ENCODE measurements at places on chromosomes 1 and 21. TPM values are rescaled to one million over a fixed set of nuclear protein-coding genes. Genes with fewer than 3 reads are reported as not detected.

DNA sequence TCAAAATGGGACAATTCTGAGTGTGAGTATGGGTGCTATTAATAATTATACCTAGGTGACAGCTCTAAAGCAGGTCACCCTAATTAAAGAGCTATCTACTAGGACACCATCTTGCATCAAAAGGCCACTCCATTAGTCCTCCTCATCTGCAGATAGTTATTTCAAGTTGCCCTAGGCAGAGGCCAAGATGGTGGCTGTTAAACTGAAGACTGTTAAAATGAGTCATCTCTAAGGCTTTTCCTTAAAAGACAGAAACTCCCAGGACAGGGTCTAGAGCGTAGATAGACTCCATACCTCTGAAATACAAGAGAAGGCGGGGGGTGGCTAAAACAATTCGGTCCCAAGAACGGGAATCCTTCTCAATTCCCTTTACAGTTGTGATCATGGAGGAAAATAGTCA lies 4.5 kb upstream of the ZNF697 start:
- no peak for DNase-seq

The TPTE gene
- total RNA-seq: not detected

GRCh38 chr1:219324629-219325367 lies 151.1 kb downstream of the LYPLAL1 start:
- no peak for DNase-seq

The S100A7A gene
- total RNA-seq: not detected

GRCh38 chr1:216173376-216173995 lies 249.8 kb downstream of the USH2A start:
- no peak for DNase-seq

The HPDL gene
- total RNA-seq: 134 TPM

DNA sequence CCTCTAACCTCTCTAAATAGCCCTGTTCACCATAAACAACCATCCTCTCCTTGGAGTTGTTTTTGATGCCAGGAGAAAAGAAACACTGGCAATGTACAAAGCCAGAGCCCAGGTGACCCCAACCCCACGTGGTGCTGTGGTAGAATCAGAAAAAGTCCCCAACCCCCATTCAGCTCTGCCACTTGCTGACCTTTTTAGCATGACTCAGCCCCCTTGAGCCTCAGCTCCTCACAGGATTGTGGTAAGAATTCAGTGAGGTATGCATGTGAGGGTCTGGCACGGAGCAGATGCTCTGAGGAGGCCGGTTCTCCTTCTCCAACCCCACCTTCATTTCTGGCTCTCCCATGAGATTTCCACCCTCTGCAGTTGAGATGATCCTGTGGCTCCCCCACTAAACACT lies 11.1 kb upstream of the CHI3L1 start:
- no peak for DNase-seq

GRCh38 chr1:16012590-16013219 lies 5.1 kb downstream of the HSPB7 start:
- DNase-seq: peak; percentile 99

- no peak for DNase-seq
Observed at GRCh38 chr1:185467122-185467521, 150.1 kb upstream of the IVNS1ABP start.

The SCNM1 gene
- 76.1 TPM for total RNA-seq

DNA sequence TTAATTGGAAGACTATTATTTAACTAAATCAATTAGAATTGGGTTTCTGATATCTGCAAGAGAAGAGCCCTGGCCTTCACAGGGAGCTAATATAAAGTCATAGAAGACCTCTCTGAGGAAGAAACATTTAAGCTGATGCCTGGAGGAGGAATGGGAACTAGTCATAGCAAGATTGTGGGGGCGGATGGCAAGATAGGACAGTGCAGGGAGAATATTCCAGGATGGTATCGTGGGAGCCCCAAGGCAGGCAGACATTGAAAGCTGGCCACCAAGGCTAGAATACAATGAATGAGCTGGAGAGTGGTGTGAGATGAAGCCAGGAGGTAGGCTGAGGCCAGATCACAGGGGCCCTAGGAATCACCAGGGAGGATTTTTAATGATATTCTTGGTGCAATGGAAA lies 20.8 kb upstream of the MYSM1 start:
- DNase-seq: no peak
